ENCODE measurements at places on chromosomes 7 and 10.
A peak's percentile ranks its signal among the peaks of the same experiment; 100 is the strongest.

GRCh38 chr7:70616821-70617220 is 515.1 kb upstream of the GALNT17 start:
- DNase-seq = no peak

- DNase-seq = no peak
Measured at GRCh38 chr10:44809647-44810046, 101.5 kb upstream of the TMEM72 start.

GRCh38 chr10:29470355-29470705 is 164.4 kb downstream of the SVIL start:
- DNase-seq = no peak

- DNase-seq = no peak
Measured at GRCh38 chr10:128275388-128276177, 149.4 kb upstream of the MKI67 start.

DNA sequence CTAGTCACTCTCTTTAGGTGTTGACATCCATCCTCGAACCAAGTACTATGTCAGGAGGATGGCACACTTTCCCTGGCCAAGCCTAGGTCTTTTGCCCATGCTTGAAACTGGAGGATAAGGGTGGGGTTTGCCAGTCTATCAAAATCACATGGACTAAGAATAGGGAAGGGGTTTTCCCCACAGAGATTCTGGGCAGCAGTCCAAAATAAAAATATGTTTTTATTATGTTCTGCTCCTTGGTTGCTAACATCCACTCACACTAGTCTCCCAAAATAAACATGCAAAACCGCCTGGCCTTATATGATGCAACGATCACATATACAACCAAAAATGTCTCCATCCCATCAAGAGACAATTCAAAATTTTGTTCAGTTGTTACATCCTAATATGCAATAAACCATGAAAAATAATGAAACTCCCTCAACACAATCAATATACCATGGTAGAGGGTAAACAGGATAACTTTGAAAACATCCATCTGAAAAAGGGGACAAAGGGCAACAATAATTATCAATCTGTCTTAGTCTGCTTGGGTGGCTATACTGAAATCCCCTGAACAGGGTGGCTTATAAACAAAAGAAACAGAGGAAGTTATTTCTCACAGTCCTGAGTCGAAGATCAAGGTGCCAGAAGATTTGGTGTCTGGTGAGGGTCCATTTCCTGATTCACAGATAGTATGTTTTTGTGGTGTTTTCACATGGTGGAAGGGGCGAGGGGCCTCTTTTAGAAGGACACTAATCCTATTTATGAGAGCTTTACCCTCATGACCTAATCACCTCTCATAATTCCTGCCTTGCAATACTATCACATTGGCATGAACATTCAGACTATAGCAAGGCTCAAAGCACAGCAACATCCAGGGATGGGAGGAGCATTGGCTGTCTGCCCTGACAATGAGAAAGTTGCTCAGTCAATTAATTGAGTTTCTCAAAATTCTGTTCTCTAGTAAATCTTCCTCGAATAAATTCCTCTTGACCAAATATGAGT is 159.3 kb downstream of the ETV1 start:
- DNase-seq = peak; percentile 39

DNA sequence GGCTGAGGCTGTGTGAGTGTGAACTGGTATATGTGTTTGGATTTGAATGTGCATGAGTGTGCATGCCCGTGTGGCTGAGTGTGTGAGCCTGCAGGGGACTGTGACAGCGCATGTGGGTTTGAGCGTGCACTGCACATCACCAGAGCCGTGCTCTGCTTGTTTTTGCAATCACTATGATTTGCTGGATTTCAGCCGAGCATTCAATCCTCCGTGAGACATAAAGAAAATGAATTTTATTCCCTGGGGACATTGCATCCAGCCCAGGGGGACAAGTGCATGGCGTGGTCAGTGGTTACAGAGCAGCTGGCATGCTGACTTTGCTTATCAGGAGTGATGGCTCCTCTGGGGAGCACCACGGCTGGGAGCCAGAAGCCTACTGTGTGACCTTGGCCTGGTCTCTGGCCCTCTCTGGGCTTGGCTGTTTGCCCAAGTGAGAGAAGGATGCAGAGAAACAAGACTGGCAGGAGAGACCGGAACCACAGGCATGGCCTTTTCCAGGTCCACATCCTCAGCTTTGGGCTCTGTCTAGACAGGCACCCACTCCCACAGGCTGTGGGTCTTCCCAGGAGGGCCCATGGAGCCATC is 160.2 kb upstream of the UNC5B start:
- no peak for DNase-seq

- DNase-seq = peak; percentile 69
Measured at GRCh38 chr7:22357311-22358175, 589 bp upstream of the RAPGEF5 start.

- no peak for DNase-seq
Measured at GRCh38 chr10:22364407-22365140, 19.3 kb downstream of the SPAG6 start.

DNA sequence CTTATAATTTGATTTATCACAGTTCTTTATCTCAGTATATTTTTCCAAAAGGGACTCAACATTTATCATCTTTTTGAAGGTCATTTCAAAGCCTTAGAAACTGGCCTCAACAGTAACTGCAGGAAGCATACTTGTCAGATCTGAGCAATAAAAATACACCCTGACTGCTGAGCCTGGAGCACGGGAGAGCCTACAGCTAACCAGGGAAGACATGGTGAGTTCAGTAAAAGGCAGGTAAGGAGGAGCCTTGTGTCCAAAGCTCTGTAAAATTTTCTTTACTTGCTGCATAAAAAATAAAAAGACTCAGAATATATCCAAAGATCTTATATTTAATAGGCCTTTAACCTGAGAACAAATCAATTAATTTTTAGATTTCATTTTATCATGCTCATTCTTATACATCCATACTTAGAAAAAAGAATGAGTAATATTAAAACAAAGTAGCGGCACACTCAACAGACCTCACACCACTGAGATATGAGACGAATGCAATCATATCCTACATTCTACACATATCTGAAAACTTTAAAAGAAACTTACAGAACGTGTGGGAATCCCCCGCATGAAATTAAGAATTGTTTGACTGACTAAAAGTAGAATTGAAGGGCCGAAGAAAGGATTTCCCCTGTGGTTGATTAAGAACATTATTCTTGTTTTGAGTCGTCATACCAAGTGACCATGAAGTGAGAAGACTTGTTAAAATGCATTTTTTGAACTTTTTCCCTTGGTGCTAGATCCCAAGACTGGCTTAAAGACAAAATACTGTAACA is 296.4 kb upstream of the MKLN1 start:
- no peak for DNase-seq

DNA sequence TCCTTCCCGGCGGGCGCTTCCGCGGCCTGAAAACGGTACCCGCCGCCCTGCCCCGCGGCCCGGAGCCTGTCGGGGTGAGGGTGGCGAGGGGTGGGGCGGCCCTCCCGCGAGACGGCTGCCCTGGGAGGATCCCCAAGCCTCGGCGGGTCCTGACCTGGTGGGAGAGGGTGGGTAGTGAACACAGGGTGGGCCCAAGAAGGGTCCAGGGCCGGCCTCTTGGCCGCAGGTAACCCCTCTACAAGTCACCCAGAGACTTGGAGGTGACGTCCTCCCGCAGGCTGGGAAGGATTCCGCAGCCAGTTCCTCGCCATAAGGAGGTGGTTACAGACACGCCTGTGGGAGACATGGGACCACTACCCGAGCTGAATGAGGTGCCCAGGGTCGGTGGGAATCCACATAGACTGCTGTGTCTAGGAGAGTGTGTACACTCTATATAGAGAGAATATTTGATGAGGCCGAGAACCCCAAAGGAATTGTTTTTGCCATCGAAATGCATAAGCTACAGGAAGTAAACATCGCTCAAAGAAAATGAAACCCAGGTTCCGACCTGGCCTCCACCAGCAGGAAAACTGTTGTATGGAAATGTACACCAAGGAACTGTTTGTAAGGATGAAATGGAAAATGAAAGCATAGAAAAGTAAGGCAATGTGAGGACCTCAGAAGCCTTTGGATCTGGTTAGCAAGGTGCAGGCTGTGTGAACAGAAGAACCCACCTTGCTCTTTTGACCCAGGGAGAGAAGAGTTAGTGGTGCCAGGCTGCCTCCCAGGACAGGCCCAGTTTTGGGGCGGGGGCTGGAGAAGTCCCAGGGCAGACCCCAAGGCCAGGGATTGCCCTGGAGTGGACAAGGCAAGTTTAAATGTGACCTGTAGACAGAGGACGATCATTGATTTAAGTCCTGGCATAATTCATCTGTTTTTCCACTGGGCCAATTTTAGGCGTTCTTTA is 659 bp downstream of the OPTN start:
- DNase-seq = peak; percentile 26

- no peak for DNase-seq
Measured at GRCh38 chr7:38678698-38679054, 47.5 kb upstream of the AMPH start.

DNA sequence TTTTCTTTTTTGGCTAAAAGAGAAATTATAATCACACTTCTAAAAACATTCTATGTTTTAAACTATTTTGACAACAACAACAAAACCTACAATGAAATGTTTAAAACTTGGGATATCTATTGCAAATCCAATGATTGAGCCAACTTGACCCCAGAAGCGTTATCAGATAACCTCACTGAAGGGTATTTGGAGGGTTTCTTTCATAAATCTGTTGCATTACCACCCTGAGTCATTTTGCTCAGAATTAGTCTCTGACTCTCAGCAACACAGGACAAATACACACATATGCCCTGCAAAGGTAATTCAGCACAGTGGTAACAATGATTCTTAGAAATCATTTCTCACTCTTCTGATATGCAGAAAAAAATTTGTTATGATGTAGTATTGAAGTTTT is 2.3 kb upstream of the COL1A2 start:
- no peak for DNase-seq

DNA sequence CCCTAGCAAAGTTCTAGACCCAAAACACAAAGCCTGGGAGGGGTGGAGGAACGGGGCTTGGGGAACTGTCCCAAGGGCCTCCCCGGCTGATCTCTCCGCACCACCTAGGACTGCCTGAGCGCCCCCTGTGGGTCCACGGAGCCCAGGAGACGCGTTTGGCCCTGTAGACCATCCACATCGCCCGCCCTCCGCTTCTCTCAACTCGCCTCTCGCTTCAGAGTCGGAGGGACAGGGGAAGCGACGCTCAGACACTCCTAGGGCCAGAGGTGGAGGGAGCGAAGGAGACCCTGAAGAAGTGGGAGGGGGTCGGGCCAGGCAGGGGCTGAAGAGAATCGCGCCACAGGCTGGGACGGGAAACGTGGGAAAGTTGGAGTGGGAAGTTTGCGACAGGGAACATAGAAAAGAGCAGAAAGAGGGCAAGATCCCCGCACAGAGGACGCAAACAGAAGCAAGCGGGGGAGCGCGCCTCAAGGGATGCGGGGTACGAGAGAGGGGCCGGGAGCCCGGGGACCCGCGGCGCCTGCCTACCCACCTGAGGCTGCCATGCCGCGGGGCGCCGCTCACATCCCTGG is 378 bp downstream of the PIK3AP1 start:
- DNase-seq = no peak
